Endodermal cell (in vitro differentiated cells): ENCODE measurements at places on chromosomes 3 and 15.

- DNase-seq = no peak
Measured at GRCh38 chr3:54530944-54531343, 396.9 kb downstream of the LRTM1 start.

- DNase-seq = peak; percentile 53
Measured at GRCh38 chr15:64856429-64857145, 14.9 kb downstream of the PLEKHO2 start.

DNA sequence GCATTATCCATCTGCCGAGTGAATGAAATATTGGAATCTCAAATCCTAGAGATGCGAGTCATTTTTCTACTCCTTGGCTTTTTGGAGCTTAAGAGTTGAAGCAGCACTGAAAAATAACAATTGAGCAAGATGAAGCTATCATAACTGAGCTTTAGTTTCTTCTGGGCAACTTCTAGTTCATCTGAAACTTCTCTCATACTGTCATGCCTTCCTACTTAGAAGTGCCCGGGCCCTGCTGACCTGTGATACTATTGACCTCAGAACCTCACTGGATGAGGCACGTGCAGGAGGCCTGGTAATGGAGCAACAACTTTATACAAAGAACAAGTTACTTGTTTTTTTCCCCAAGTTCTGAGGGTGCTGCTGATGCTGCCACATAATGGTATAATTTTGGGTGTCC is 48.5 kb upstream of the P3H2 start:
- no peak for DNase-seq

GRCh38 chr15:96053781-96054428 is 276.6 kb upstream of the NR2F2 start:
- DNase-seq = peak; percentile 83

- no peak for DNase-seq
Measured at GRCh38 chr3:17740721-17741141, 1.7 kb downstream of the TBC1D5 start.

DNA sequence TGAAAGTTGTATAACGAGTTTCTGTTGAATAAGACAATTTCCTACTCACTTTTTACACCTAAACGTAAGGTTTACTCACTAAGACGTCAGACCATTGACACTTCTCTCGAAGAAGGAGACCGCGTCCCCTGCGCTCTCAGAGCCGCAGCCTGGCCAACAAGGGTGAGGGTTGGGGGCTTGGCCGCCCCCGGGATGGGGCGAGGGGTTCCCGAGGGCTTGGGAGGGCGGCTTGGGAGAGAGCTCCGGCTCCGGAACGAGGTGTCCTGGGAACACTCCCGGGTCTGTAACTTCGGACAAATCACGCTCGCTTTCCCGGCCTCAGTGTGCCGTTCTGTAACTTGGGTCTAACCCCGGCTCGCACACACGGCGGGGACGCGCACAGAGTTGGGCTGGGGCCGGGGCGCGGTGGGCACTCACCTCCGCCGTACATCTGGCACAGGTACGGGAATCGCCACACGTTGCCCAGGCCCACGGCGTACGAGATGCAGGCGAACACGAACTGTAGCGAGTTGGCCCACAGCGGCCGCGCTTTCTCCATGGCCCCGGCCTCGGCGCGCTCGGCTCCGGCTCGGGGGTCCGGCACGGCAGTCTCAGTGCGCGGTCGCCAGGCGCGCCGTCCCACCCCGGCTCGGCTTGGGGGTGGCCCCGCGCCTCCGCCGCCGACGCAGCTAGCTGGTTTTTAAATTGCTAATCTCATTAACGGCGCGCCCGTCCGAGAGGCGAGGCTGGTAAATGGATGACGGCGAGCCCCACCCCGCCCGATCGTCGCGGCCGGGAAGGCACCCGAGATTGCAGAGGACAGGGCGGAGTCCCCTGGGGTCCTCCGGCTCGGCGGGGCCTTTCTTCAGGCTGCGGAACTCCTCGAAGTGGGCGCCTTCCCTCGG is at the start of gene SLC6A20:
TSS of gene SLC6A20 (minus strand) at position 655 of the 884 bp plus-strand sequence. CDS start at position 538, 117 bp downstream.
- peak; percentile 80 for DNase-seq

GRCh38 chr3:4413467-4413866 is 53.6 kb downstream of the SUMF1 start:
- no peak for DNase-seq

DNA sequence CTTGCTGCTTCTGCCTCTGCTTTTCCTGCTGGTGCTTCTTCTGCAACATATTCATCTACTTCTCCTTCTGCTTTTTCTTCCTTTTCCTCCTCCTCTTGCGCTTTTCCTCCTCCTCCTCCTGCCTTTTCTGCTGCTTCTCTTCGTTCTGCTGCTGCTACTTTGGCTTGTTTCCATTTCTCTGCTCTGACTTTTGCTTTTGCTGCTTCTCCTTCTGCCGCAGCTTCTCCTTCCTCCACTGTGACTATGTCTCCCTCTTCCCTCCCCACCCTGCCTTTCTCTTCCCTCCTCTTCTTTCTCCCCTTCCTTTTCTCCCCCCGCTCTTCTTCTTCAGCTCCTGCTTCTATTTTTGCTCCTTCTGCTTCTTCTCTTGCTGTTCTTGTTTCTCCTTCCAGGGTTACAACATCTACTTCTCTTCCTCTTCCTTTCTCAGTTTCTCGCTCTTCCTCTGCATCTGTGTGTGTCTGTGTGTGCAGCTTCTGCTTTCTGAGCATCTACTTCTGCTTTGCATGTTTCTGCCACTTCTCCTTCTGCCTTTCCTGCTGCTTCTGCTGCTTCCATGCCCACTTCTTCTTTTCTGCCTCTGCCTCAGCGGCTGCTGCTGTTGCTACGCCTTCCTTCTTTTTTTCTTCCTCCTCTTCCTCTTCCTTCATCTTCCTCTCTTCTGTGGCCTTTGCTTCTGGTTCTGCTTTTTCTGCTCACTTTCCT is 51.4 kb downstream of the FAM43A start:
- DNase-seq = no peak
